ENCODE measurements at places on chromosomes 3 and 15.

DNA sequence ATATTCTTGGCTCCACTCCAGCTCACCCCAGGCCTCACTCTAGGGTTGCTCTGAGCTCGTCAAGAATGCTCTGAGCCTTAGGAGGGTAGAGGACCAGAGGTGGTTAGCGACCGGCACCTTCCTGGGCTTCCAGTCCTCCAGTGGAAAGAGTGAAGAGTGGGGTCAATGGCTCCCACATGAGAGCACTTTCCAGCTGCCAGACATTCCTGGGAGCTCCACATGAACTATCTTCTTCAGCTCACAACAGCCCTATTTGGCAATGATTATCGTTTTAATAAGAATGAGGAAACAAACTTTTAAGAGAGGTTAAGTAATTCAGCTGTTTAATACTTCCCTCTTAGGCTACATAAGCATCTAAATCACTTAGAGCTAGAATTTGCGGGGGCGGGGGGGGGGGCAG lies 139.3 kb downstream of the STT3B start:
- no peak for DNase-seq

- no peak for DNase-seq
Observed at GRCh38 chr15:40082195-40082883, 26.3 kb downstream of the BMF start.

DNA sequence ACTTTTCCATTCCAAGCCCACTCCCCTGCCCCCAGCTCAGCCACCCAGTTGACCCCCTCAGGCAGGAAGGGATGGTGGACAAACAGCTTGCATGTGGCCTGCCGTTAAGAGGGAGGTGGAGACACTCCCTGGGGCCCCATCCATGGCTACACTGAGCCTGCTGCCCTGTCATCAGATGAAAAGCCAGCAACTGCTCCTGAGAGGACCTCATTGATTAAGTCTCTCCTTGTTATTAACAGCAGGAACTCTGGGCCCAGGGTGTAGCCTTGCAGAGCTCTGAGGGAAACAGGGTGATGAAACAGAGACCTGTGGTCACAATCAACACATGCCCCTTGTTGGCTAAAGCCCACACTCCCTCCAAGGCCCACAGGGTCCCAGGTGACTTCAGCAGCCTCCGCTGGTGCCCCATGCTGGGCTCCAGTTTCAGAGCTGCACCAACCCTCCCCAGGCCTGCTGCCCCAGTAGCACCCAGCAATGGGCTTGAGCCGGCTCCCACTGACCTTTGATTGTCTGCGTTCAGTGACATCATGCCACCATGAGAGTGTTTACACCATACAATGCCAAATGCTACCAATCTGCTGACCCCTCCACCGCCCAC lies 22.3 kb upstream of the TLE3 start:
- no peak for DNase-seq

DNA sequence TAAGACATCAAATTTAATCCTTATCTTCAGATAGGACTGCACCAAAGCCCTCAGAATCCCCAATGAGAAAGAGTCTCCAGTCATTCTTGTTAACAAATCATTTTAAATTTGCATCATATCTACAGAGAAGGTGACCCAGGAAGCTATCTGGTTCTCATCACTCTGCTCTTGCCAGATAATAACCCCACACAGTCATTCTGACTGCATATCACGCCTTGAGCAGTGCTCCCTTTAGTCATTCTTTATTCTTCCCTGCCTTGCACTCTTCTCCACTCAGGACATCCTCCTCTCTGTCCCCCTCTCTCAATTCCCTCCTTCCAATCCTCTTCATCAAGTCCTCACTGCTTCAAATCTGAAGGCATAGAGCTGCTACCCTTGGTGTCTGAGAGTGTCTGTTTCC lies 83.7 kb upstream of the COL6A6 start:
- DNase-seq = no peak

DNA sequence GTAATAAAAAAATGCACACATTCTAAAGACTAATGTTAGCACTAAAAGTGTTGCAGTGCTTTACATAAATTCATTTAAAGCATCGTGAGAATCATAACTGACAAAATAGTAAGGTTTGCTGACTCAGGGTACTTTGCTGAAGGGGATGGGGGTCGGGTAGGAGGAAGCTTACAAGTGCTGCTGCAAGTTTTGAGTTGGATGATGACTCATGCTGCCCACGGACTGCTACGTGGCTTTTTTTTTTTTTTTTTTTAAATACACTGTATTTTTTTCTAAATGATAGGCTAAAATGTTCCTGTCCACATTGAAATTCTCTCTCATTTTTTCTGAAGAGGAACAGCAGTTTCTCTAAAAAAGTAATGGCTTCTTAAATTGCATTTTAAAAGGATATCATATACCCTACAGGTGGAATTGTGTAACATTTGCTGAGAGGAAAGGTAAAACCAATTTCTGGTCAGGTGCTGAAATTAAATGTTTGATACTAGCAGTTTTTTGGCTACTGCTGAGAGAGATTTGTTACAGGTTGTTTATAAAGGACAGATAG lies 2.2 kb downstream of the MAPK6 start:
- peak; percentile 75 for DNase-seq

DNA sequence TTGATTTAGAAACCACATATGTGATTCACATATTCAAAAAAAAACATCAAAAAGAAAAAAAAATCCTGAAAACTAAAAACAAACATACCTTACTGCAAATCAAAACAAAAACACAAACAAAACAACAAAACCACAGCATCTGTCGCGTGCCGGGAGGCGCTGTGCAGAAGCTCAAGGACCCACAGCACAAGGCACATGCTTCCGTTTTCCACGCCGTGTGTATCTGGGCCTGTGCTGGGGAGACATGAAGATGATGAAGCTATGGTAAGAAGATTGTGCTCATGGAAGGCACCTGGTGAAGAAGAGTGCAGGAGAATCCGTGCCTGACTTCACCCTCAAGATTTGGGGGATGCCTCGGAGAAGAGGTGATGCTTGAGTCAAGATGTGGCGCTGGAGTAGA lies 788.9 kb upstream of the ARRDC4 start:
- no peak for DNase-seq

DNA sequence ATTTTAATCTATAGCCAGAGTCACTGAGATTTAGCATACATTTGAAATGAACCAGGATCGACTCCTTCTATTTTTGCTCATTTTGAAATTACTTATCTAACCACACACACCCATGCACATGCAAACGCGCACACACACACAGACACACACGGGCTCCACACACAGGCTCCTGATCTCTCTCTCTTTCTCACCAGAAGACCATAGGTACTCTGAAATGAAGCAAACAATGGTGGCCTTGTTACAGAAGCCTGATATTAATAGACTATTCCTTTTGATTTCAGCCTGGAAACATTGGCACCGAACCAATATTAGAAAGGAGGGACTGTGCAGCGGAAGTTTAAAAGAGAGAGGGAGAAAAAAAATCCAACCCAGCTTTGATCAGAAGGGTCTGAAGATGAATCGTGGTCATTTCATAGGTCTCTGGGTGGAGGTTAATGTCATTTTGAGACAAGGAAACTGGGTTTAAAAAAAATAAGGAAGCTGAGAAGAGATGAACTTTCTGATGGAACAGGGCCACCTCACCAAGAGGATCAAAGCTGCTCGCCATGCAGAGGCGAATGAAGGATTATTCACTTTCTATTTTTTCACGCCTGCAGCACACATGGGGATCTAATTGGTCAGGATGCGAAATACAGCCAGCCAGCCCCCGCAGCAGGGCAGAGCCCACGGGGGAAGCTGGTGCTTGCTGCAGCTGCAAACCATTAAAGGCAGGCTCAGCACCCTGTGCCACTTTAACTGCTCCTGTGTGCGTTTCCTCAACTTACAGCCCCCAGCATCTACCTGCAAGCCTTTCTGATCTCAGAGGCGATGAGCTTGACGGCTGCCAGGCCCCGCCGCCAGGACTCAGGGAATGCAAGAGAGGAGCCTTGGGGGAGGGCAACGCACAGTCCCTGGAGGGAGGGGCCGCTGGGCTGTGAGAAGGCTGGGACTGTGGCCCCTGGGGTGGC lies 88.8 kb downstream of the HES1 start:
- no peak for DNase-seq

GRCh38 chr3:190307164-190307545 lies 15.1 kb downstream of the CLDN1 start:
- no peak for DNase-seq

DNA sequence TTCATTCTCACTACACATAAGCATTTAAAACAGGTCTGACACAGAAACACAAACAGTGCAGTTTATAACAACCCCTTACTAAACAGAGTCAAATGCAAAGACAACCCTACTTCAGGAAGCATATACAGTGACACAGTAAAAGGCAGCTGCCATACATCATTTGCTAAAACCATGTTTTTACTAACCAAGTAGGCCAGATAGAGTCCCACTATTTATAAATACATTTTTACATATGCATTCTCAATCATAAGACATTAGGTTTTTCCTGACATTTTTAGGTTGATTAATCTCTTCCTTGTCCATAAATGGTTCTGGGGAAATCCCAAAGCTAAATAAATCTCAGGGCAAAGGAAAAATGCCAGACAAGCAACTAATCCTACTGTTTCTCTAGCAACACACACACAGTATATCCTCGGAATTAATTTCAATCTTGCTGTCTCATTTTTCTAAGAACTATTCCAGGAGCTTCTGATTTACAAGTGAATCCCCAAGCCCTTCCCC lies 39.0 kb downstream of the CHAC1 start:
- no peak for DNase-seq

GRCh38 chr3:178804606-178805005 lies 267.0 kb downstream of the ZMAT3 start:
- DNase-seq = no peak

GRCh38 chr15:55586808-55587207 lies 1.3 kb downstream of the PYGO1 start:
- DNase-seq = no peak

DNA sequence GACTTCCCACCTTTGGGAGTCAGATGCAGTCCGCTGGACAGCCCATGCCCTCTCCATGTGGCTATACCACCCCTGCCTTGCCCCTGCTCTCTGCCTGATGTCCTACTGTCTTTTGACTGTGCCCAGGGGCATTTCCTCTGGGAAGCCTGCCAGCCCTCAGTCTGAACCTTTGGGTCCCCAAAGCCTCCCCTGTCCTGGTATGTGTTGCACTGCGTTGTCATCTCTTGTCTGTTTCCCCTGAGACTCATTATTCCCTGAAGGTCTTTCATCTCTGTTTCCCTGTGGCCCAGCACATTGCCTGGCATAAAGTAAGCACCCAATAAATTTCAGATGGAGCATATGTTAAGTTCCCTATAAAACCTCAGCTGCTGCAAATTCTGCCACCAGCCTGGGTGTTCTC lies 236.6 kb upstream of the CTDSPL start:
- DNase-seq = no peak

- no peak for DNase-seq
Observed at GRCh38 chr15:96369825-96370621, 39.5 kb downstream of the NR2F2 start.

DNA sequence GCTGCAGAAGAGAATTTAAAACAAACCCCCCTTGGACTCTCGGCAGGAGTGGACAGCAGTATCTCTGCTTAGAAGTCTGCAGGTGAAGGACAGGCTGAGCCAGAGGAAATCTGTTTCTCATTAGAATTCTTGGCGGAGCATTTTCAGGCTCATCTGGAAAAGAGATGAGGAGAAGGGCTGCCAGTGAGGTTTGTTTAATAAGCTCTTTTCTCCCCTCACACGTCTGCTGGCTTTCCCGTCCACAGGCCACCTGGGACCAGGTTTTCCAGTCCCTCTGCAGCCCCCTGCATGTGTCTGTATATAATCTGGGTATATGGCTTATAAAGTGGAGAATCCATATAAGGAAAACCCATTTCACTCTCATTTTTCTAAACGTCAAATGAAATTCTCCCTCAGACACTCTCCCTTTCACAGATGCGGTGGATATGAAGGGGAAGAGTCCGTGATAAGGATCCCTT lies 155.4 kb upstream of the TPM1 start:
- no peak for DNase-seq

DNA sequence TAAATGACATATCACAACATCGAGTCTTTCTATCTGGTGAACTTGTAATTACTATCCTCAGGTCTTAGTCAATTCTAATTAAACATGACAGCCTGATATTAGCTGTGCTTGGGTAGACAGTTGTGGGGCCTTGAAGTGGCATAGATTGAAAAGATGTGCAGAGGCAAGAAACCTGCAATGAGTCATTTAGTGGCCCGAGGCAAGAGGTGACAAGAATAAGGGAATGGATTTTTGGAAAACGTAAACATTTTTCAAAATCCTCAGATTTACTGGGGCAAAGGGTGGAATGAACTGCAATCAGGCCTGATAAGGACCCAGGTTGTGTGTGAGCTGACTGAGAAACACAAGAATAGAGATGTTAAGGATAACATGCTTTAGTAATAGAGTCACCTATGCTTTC lies 29.5 kb upstream of the ULK4 start:
- DNase-seq = no peak

DNA sequence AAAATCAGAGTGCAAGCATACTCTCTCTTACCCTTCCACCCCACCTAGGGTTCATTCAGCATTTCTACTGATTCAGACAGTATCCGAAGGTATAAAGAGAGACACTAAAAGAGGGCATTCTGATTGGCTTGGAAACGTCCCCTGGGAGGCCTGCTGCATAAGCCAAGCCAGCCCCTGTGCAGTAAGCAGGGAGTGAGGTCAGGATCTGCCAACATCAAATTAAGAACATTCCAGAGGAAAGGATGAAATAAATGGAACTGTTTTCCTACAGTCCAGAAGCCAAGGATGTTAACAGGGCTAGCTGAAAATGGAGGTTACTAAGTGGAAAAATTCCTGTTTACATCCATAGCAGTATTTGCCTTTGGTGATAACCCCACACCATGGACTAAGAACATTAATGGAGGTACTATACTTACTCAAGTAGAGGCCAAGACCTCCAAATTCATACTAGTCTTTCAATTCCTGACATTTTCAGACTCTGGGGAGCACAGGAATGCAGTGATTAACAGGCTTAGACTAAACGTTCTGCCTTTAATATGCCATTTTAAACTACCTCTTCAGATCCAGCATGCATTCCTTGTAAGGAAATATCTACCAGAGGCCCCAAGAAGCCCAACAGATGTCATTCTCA lies 34.5 kb downstream of the NPTN start:
- no peak for DNase-seq

DNA sequence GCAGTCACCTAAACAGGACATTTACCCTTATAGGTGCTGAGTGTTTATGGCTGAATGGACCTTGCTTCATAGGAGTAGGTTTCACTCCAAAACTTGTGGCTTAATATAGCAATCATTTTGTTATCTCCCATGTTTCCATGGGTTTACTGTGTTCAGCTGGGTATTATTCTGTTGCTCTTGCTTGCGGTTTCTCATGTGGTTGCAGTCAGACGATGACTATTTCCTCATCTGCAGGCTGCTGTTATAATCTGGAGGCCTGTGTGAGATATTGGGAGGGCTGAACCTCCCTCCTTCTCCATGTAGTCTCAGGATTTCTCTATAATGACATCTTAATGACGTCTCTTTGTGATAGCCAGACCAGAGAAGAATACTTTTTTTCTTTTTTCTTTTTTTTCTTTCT lies 98.1 kb downstream of the ZPLD1 start:
- peak; percentile 7 for DNase-seq

Data from CD4-positive, alpha-beta T cell treated with Interleukin-4 for 1 hour (primary cell).